ENCODE measurements at places on chromosomes 2 and 18.
A peak's percentile ranks its signal among the peaks of the same experiment; 100 is the strongest.

DNA sequence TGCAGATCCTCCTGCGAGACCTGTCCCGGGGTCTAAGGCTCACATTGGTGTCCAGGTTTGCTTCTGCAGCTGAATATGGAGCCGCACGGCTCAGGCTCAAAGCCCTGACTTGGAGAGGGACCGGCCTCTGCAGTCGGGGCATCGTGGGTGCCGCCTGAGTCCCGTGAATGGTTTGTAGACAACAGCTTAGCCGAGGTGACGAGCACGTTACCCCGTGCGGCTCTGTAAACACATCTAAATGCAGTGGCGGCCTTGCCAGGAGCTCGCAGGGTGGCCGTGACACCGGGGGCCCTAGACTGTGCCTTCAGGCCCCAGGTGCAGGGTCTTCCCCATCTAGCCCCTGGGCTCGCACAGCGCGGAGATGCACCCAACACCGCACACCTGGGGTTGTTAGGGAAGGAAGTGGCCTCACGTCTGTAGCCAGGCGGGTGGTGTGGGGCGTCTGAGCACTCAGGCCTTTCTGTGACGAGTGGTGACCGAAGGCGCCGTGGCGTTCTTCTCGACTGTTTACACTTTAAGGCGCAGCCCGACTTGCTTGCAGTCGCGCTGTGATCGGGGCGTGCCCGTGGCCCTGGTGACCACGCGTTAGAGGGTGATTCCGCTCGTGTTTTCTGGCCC lies 91.6 kb downstream of the NFATC1 start:
- peaks cover 31% of the 10 kb centered on the region for H3K4me1 ChIP-seq
- no peak for DNase-seq
- H3K27me3 ChIP-seq: no peaks in the 10 kb centered on the region
- peaks cover 56% of the 10 kb centered on the region for H3K36me3 ChIP-seq

DNA sequence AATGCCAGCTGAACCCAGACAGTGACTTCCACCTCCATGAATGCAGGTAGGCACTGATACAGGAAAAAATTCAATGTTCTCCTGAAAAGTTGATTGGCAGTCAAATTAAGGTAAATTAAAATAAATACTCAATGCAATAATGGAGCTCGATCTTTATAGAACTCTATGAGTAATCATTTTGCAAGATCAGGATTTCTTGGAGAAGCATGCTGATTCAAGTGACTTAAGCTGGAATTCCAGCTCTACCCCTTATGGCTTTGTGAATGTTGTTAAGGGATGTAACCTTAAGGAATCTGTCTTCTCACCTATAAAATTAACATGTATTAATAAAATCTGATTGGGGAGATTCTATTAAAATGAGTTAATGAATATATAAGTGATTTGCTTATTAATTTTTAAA lies 145.1 kb downstream of the QPCT start:
- no peaks in the 10 kb centered on the region for H3K4me1 ChIP-seq
- no peaks in the 10 kb centered on the region for H3K27me3 ChIP-seq
- H3K36me3 ChIP-seq: no peaks in the 10 kb centered on the region

DNA sequence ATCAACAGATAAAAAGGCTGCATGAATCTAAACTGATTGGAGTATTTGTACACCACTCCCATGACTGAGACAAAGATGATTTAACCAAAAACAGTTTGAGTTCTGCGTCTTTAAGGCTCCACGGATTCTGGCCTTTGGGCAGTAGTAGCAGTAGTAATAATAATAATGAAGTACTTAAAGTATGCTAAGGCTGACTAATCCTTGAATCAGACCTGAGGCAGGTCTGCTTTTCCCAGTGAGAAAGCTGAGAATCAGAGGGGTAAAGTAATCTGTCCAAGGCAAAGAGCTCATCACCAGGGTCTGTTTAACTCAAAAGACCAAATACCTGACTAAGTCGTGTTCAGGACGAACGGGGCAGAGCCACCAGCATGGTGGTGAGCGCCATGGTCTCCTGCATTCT lies 61.4 kb downstream of the ID2 start:
- H3K27me3 ChIP-seq: no peaks in the 10 kb centered on the region
- H3K27ac ChIP-seq: no peak overlapping the region
- peaks cover 8% of the 10 kb centered on the region for H3K36me3 ChIP-seq
- no peaks in the 10 kb centered on the region for H3K4me1 ChIP-seq
- no peak overlapping the region for H3K4me3 ChIP-seq

GRCh38 chr2:179247318-179248023 lies 17.2 kb downstream of the SESTD1 start:
- no peak overlapping the region for H3K4me3 ChIP-seq
- no peaks in the 10 kb centered on the region for H3K4me1 ChIP-seq
- no peaks in the 10 kb centered on the region for H3K36me3 ChIP-seq
- no peak overlapping the region for H3K27ac ChIP-seq

GRCh38 chr2:230434677-230435324 lies 18.8 kb downstream of the SP100 start:
- no peaks in the 10 kb centered on the region for H3K27me3 ChIP-seq
- DNase-seq: no peak
- no peak overlapping the region for H3K27ac ChIP-seq
- H3K36me3 ChIP-seq: no peaks in the 10 kb centered on the region
- no peak overlapping the region for H3K4me3 ChIP-seq

DNA sequence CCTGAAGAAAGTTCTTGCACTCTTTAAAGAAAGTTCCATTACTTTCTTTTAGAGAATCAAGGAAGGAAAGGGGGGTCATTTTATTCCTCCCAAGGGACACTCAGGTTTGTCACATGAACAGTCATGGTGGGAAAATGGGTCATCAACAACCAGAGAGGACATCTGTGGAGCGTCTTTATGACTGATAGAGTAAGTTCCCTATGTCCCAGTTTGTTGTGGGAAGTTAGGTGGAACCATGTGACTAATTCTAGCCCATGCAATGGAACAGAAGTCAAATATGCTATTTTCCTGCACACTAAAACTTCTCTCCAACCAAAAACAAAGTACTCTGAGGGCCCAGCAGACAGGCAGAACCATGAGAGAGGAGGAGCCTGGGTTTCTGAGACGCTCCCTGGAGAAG lies 165.6 kb upstream of the SERTAD2 start:
- DNase-seq: no peak
- H3K4me3 ChIP-seq: no peak overlapping the region
- no peak overlapping the region for H3K27ac ChIP-seq
- H3K4me1 ChIP-seq: no peaks in the 10 kb centered on the region
- H3K27me3 ChIP-seq: no peaks in the 10 kb centered on the region
- H3K36me3 ChIP-seq: no peaks in the 10 kb centered on the region

DNA sequence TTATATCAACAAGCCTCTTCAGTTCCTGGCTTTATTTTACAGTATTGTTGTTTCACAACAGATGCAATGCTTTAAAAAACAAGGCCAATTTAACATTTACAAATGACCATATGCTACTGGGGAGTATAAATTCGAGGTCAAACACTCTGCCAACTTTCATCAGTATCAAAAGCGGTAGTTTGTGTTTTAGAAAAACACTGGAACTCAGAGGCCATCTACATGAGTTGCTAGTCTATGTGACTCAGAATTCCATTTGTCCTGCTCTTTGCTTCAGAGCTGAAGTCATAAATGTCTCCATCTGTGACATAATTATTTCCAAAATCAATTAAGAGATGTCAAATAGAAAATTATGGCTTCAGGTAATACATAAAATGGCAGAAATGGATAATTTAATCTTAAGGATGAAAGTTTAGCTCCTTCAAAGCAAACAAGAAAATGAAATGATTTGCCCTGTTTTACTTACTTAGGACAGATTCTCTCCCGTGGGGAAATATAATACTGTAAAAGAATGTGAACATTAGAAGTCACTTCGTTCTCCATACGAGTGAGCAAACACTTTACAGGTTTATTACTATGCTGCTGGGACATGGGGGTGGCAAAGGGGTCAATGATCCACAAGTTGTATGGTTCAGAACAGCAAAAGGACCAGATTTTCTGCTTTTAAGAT lies 3.7 kb downstream of the MEX3C start:
- no peak overlapping the region for H3K27ac ChIP-seq
- H3K36me3 ChIP-seq: no peaks in the 10 kb centered on the region
- no peaks in the 10 kb centered on the region for H3K27me3 ChIP-seq

DNA sequence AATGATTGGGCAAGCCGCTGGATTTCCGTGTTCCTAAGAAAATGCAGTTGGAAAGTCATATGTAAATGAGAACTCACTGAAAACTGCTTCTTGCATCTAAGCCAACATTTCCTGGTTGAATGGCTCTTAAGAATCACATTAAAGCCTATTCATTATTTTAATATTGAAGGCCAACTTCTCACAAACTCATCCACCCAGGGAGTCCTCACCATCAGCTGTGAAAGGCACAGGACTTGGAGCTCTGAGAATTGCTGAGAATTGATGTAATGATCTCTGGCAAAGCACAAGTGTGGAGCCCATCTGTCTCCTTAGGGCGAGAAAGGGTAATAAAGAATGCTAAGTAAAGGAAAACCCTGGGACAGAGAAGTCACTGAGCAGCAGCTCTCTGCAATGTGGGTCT lies 55.9 kb upstream of the APCDD1 start:
- no peak for DNase-seq
- no peaks in the 10 kb centered on the region for H3K36me3 ChIP-seq
- peaks cover 29% of the 10 kb centered on the region for H3K4me1 ChIP-seq
- peak overlapping the region; percentile 17 for H3K27ac ChIP-seq

GRCh38 chr18:30093376-30093775 lies 949.2 kb downstream of the DSC3 start:
- no peaks in the 10 kb centered on the region for H3K27me3 ChIP-seq
- no peaks in the 10 kb centered on the region for H3K4me1 ChIP-seq
- H3K36me3 ChIP-seq: no peaks in the 10 kb centered on the region

DNA sequence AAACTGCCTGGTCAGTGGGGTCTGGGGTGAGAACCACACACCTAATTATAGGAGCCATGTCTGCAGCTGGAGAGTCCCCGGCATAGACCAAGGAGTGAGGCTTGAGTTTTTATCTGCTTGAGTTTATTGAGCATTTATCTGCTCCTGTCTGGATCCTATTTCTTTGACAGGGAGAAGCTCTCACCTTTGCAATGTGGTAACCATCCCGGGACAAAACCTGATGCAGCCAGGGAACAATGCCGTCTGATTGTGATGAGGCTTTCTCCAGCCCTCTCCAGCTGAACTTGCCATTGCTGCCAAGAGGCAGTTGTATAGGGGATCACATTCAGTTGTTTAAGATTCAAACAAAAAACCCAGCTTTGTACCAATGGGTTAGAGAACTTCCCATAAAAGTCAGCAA lies 324.4 kb downstream of the TSN start:
- H3K4me3 ChIP-seq: no peak overlapping the region
- no peaks in the 10 kb centered on the region for H3K27me3 ChIP-seq
- H3K27ac ChIP-seq: no peak overlapping the region
- H3K36me3 ChIP-seq: no peaks in the 10 kb centered on the region

DNA sequence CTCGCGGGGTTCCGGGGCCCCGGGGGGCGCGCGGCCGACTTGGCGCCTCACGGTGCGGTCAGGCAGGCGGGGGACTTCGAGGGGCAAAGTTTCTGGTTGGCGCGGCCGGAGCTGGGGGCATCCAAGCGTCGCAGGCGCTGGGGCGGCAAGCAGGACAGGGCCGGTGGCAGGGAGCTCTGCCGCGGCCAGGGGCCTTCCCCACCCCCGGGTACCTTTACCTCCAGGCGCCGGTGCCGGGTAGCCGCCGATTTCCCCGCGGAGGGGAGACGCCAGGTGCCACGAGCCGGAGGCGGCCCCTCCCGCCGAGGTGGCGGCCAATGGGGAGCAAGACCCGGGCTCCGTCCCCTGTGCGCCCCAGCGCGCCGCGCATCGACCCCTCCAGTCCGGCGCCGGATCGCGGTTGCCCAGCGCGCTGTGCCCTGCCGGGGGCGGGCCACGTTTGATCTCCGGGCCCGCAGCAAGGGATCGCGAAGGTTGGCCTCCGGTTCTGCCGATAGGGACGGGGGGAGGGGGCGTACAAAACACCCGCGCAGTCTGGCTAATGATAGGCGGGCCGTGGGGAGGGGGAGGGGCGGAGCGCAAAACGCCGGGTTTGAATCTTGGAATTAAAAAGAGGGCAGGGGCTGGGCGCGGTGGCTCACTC lies at the start of gene ST8SIA5:
Gene ST8SIA5, minus strand, starts transcription at position 495 of the 643 bp plus-strand sequence. CDS start 545 bp downstream, outside the sequence.
- H3K4me3 ChIP-seq: peak within 1 kb of the TSS; percentile 48
- DNase-seq: no peak
- H3K36me3 ChIP-seq: no peaks in the 10 kb centered on the region
- peaks cover 16% of the 10 kb centered on the region for H3K27me3 ChIP-seq
- H3K27ac ChIP-seq: peak within 1 kb of the TSS; percentile 25
- peaks cover 23% of the 10 kb centered on the region for H3K4me1 ChIP-seq

GRCh38 chr2:205535001-205535400 lies 147.3 kb upstream of the NRP2 start:
- no peaks in the 10 kb centered on the region for H3K4me1 ChIP-seq
- H3K27ac ChIP-seq: no peak overlapping the region
- H3K27me3 ChIP-seq: no peaks in the 10 kb centered on the region
- no peak for DNase-seq
- no peaks in the 10 kb centered on the region for H3K36me3 ChIP-seq
- no peak overlapping the region for H3K4me3 ChIP-seq

GRCh38 chr2:232979871-232980461 lies 33.1 kb downstream of the NGEF start:
- H3K27ac ChIP-seq: no peak overlapping the region
- no peak for DNase-seq
- H3K36me3 ChIP-seq: no peaks in the 10 kb centered on the region
- H3K27me3 ChIP-seq: no peaks in the 10 kb centered on the region
- H3K4me1 ChIP-seq: no peaks in the 10 kb centered on the region

GRCh38 chr2:235225261-235225660 lies 268.6 kb upstream of the AGAP1 start:
- DNase-seq: no peak
- H3K36me3 ChIP-seq: no peaks in the 10 kb centered on the region
- no peak overlapping the region for H3K4me3 ChIP-seq

GRCh38 chr18:1147730-1148129 lies 243.1 kb downstream of the ADCYAP1 start:
- H3K27ac ChIP-seq: no peak overlapping the region
- no peak for DNase-seq
- no peaks in the 10 kb centered on the region for H3K4me1 ChIP-seq
- H3K4me3 ChIP-seq: no peak overlapping the region
- no peaks in the 10 kb centered on the region for H3K36me3 ChIP-seq
- no peaks in the 10 kb centered on the region for H3K27me3 ChIP-seq

GRCh38 chr2:38159597-38159996 lies 83.6 kb upstream of the CYP1B1 start:
- no peaks in the 10 kb centered on the region for H3K36me3 ChIP-seq
- peak overlapping the region; percentile 84 for H3K27ac ChIP-seq
- no peak for DNase-seq
- peaks cover 9% of the 10 kb centered on the region for H3K4me1 ChIP-seq
- no peaks in the 10 kb centered on the region for H3K27me3 ChIP-seq
- no peak overlapping the region for H3K4me3 ChIP-seq

DNA sequence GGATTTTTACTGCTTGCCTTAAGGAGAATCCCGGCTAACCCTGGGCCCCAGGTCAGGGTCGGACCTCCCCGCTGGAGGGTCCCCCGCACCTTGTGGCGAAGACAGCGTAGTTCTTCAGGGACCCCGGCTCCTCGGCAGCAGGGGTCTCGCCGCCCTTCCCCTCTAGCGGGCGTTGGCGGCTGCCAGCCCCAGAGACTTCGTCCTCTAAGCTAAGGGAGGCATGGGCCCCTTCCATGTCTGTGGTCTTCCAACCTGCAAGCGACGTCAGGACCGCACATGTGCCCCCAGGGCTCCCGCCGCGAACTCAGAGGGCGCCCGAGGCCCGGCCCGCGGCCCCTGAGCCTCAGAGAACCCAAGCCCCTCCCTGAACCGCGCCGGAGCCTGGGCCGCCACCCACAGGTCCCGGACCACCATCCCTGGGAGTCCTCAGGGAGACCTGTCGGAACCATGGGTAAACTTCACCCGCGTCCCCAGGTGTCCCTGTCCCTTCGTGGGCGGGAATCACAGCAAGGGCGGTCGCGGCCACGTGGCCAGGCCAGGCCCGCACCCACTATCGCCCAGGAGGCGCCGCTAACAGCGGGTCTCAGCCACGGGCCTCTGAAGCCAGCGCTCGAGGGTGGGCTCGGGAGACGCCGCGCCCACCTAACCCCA lies 562 bp downstream of the ANKMY1 start:
- no peak overlapping the region for H3K27ac ChIP-seq
- H3K36me3 ChIP-seq: peaks cover 23% of the 10 kb centered on the region
- peak overlapping the region; percentile 32 for H3K4me3 ChIP-seq
- no peaks in the 10 kb centered on the region for H3K27me3 ChIP-seq
- H3K4me1 ChIP-seq: peaks cover 29% of the 10 kb centered on the region
- DNase-seq: no peak

Measured in spinal cord (tissue), 10 donors.